WERI-Rb-1 (cell line): ENCODE measurements at places on chromosomes 3 and 15.

GRCh38 chr3:20573175-20573574 is 387.2 kb upstream of the SGO1 start:
- DNase-seq: no peak

- peak; percentile 70 for DNase-seq
Measured at GRCh38 chr15:65374821-65375401, 2.9 kb downstream of the IGDCC3 start.

DNA sequence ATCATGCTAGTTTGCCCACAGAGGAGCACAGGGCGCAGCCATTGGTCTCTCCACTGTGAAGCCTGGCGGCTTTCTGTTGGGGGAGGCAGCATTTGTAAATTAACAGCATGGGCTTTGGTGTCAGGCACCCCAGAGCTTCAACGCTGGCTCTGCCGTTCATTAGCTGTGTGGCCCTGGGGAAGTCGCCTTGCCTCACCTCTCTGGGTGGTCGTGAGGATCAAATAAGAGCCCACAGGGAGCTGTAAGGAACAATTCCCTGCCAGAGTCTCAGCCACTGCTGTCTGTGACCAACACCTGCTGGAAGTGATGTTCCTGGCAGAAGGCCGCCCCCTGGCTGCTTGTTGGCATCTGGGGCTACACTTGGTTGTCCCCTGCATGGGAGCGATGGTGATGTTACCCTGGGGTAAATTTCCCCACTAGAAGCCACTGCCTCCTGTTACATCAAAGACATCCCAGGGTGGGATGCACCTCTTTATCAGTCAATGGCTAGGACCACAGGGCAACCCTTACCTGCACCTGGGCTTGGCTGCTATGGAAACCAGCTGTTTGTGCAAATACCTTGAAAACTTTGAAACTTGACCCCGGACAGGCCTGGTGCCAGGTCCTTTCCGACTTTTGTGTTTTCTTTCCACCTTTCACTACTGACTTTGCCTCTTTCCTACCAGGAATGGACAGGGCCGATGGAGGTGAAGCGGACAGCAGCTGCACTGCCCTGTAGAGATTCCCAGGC is 36.9 kb downstream of the DNASE1L3 start:
- DNase-seq: peak; percentile 76

DNA sequence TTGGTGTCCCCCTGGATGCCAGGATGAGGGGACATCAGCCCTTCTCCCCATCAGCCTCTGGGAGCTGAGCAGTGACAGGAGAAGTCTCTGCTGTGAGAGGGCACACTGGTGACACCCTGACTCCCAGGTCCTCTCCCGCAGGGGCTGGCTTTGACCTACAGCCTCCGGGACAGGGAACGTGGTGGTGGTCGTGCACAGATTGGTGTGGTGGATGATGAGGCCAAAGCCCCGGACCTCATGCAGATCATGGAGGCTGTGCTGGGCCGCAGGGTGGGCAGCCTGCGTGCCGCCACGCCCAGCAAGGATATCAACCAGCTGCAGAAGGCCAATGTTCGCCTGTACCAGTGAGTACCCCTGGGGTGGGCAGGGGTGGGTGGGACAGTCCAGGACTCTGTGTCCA is 6.8 kb downstream of the VILL start:
- DNase-seq: no peak

- DNase-seq: no peak
Measured at GRCh38 chr3:10628891-10629670, 123.7 kb upstream of the ATP2B2 start.
